ENCODE measurements at places on chromosomes 6 and 20.

- no peak for DNase-seq
Observed at GRCh38 chr6:43570876-43571441, 4.9 kb downstream of the XPO5 start.

GRCh38 chr6:150575836-150576235, 23.8 kb upstream of the PLEKHG1 start:
- DNase-seq: no peak

GRCh38 chr20:12262747-12263146, 345.1 kb downstream of the BTBD3 start:
- no peak for DNase-seq

DNA sequence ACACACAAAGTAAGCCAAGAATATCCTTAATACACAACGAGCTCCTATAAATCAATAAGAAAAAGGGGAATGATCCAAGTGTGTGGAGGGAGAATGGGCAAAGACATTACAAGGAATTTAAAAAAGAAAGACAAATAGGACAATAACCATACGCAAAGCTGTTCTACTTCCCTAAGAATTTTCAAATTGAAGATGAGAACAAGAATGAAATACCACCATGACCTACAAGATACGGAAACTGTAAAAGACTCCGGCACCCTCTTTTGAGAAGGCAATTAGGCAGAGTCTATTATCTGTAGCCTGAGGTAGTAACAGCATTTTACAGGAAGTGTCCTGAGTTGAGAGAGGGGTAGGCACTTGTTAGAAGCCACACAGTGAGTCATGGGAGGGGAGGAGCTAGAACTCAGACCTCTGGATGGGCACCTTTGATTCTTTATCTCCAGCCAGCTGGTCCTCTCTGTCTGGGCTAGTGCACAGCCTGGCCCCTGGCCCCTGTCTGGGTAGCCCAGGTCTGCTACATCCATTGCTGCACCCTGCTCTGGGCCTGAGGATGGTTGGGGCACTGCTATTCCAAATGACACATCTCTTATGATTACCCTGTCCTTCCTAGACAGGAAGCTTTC, 15.3 kb downstream of the RSPO4 start:
- DNase-seq: peak; percentile 28

DNA sequence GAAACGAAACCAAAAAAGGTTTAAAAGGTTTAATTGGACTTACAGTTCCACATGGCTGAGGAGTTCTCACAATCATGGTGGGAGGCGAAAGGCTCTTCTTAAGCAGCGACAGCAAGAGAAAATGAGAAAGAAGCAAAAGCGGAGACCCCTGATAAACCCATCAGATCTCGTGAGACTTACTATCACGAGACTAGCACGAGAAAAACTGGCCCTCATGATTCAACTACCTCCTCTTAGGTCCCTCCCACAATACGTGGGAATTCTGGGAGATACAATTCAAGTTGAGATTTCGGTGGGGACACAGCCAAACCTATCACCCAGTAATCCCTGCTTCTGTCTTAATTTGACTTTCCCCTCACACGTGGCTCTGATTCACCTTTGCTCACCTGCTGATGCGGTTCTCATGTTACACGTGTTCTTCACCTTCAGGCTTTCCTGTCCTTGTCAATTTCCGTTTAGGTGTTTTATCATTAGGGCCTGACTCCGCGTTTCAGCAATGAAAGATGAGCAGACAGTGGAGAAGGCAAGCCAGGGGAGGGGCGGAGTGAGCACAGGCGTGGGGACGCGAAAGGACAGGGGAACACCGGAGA, 57.1 kb downstream of the AGPAT4 start:
- DNase-seq: no peak

DNA sequence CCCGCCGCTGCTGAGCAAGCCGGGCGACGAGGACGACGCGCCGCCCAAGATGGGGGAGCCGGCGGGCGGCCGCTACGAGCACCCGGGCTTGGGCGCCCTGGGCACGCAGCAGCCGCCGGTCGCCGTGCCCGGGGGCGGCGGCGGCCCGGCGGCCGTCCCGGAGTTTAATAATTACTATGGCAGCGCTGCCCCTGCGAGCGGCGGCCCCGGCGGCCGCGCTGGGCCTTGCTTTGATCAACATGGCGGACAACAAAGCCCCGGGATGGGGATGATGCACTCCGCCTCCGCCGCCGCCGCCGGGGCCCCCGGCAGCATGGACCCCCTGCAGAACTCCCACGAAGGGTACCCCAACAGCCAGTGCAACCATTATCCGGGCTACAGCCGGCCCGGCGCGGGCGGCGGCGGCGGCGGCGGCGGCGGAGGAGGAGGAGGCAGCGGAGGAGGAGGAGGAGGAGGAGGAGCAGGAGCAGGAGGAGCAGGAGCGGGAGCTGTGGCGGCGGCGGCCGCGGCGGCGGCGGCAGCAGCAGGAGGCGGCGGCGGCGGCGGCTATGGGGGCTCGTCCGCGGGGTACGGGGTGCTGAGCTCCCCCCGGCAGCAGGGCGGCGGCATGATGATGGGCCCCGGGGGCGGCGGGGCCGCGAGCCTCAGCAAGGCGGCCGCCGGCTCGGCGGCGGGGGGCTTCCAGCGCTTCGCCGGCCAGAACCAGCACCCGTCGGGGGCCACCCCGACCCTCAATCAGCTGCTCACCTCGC, 1.5 kb downstream of the ARID1B start:
- DNase-seq: peak; percentile 44

GRCh38 chr6:166492092-166492741, 94.3 kb downstream of the RAMACL start:
- DNase-seq: no peak

DNA sequence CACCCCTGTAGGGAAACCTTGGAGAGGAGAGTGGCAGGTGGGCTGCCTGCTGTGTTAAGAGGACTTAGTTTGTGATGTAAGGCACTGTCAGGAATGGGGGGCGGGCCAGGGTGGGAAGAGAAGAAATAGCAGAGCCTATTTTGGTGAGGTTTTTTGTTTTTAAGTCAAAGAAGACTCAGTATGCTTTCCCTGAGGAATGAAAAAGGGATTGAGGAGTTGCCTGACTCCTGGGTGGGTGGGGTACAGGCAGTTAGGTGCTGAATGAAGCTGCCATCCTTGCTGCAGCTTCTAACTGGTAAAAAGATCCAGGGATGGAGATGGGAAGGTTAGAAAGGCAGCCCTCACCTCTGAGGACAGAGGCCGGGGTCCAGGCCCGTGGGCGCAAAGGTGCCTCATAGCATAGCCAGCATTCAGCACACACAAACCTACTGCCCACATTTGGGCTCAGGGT, 37.9 kb downstream of the PLCG1 start:
- DNase-seq: no peak

- peak; percentile 56 for DNase-seq
Observed at GRCh38 chr6:47111685-47112084, 69.6 kb upstream of the ADGRF1 start.

GRCh38 chr6:15460110-15460727, 202.6 kb downstream of the DTNBP1 start:
- DNase-seq: no peak
